ENCODE measurements at places on chromosomes 3 and 15. TPM values are rescaled to one million over a fixed set of nuclear protein-coding genes. Genes with fewer than 3 reads are reported as not detected.

The CPLX3 gene
- total RNA-seq: 0.11 TPM

The WDR5B gene
- 11.1 TPM for total RNA-seq

The SLC30A4 gene
- 20.9 TPM for total RNA-seq

The GADL1 gene
- 0.79 TPM for total RNA-seq

The LRTM1 gene
- not detected for total RNA-seq
